ENCODE measurements at places on chromosomes 12 and 14.

- DNase-seq, result peak; percentile 4
These were observed 55.5 kb downstream of the MYRFL start for GRCh38 chr12:69880571-69880970.

DNA sequence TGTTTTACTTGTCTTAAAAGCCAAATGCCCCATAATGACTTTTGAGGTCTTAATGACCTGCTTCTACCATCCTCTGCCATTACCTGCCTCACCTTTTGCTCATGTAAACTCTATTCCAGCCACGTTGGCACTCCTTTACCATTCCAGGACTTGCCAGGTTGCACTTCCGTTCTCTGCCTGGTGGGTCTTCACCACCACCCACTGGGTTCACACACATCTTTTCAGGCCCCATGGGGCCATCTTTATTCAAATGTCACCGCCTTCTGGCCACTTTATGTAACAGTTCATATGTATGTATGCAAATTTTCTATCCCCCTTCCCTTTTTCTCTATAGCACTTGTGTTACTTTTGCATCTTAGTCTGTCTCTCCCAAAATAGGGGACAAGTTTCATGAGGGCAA is 57.7 kb downstream of the ATP2A2 start:
- DNase-seq, result no peak

DNA sequence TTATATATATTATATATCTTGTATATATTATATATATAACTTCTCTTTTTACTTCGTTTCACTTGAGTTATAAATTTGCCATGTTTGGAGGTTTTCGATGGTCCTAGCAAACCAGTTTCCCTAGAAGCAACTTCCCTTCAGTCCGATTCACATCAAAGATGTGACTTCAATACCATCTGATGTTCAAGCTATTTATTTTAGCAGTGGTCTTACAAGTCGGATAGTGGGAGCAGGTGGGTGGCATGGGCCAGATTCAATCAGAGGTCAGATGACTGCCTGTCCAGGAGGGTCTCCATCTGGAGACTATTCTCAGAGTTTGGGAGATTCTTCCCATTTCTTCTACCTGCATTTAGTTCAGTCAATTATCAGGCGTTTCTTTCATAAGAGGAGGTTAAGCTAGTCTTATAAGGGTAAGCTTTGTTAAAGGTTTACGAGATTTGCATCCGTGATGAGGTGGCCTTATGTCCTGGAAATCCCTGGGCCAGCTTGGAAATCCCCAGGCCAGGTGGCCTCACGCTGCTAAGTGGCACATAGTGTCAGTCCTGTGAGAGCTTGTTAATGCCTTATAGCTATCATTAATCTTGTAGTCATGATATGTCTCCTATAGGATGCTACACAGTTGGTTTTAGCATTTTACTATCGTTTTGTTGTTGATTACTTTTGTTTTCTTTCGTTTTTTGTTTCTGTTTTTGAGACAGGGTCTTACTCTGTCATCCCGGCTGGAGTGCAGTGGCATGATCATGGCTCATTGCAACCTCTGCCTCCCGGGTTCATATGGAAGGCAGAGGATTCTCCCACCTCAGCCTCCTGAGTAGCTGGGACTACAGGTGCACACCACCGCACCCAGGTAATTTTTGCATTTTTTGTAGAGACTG is 145.8 kb downstream of the BICD1 start:
- DNase-seq, result peak; percentile 25

DNA sequence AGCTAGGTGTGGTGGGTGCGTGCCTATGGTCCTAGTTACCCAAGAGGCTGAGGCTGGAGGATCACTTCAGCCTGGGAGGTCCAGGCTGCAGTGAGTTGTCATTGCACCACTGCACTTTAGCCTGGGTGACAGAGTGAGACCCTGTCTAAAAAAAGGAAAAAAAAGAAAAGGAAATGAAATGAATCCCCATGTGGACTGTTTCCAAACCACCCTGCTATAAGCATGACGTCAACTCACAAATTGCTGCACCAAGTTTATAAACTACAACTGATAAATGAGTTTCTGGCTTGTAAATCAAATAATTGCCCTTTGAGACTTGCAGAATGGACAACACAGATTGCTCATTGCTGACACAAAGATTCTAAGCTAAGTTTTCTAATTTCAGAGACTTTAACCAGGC is 51.0 kb upstream of the STK38L start:
- DNase-seq, result peak; percentile 32

DNA sequence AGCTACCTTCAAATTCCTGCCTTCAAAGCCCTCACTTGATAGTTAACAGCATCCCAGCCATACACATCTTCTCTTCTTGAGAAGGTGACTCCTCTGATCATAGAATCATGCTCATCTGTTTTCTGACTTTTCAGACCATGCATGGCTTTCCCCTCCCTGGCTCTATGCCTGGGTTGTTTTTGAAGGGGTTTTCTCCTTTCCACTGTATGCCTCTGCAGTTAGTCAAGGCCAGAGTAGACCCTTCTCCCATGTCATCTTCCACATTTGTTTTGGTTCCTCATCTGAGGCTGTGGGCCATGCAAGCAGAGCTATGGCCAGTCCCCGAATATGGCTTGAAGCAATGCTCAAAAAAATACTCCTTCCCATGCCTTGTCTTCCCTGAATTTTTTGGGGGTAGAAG is 14.3 kb upstream of the MCRS1 start:
- no peak for DNase-seq

GRCh38 chr14:20486684-20487395 is 17.6 kb downstream of the PNP start:
- DNase-seq, result no peak

DNA sequence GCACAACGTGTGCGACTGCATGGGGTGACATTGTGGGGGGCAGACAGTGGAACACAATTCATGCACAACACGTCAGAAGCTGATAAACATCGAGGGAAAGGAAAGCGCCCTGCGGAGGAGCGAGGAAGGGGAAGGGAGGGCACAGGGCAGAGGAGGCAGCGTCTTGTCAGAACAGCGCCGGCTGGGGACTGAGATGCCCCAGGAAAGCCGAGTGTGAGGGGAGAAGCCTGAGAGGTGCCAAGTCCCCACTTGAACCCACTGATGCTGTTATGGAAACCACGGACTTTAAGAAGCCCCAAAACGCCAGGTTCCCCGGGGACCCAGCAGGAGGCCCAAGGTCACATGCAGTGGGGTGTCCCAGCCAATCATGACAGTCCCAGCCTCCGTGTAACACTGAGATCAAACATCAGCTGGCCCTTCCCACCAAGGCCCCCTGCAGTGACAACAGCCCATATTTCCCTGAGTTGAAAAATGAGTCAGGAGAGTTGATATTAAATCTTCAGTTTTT is 70.0 kb downstream of the GALNT9 start:
- no peak for DNase-seq
